ENCODE measurements at places on chromosomes 2 and 18.

- peak; percentile 54 for DNase-seq
Measured at GRCh38 chr2:174682578-174683391, 81.5 kb downstream of the CHRNA1 start.

DNA sequence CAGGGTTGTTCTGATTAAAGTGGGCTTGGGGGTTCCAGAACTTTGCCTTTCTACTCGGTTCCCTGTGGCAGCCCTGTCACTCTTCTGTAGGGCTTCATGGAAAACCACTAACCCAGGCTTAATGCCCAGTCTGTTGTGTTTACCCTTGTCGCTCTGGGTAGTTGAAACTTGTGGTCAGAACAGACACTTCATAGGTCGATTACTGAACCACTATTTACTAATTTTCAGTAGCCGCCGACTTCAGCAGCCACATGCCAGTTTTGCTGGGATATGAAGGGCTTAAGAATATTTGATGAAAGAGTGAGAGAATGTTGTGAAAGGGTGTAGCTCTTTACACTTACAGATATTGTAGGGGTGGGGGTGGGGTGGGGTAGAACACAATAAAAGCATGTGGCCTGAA lies 362.3 kb downstream of the RND3 start:
- no peak for DNase-seq

- no peak for DNase-seq
Measured at GRCh38 chr2:111139637-111140317, 19.1 kb downstream of the BCL2L11 start.

GRCh38 chr2:172783165-172783898 lies 47.7 kb downstream of the RAPGEF4 start:
- no peak for DNase-seq

- DNase-seq: no peak
Measured at GRCh38 chr2:105886029-105886454, 141.3 kb downstream of the NCK2 start.

DNA sequence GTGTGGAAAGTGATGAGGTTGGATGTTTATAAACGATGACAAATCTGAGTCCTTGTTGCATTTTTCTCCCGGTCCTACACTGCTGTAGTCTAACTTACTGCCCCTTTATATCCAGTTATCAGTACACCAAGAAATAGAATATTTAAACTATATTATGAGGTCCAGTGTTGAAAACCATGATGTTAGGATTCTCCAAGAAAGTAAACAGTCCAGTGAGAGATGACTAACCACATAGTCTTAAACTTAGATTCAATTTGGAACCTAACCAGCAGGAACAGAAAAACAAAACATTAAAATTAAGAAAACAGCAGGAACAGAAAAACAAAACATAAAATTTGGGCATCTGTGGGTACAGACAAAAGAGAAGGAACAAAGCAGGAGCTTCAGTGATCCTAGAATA lies 143.2 kb downstream of the TPGS2 start:
- DNase-seq: no peak

DNA sequence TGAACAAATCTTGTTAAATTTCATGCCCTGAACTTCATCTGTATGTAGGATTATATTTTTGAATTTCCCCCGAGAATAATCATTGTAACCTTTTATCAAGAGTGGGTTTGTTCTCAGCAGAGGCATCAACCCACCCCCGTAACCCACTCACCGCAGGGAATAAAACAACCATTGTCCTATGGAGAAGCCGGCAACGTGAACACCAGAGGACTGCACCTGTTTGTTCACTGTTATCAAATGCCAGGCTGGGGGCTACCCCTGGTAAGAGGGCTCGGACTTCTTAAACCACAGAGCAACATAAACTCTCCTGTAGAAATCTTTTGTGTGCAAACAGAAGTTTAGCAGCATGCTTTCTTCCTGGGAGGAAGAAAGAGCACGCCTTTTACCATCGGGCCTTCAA lies 610.4 kb downstream of the ERBB4 start:
- DNase-seq: no peak

DNA sequence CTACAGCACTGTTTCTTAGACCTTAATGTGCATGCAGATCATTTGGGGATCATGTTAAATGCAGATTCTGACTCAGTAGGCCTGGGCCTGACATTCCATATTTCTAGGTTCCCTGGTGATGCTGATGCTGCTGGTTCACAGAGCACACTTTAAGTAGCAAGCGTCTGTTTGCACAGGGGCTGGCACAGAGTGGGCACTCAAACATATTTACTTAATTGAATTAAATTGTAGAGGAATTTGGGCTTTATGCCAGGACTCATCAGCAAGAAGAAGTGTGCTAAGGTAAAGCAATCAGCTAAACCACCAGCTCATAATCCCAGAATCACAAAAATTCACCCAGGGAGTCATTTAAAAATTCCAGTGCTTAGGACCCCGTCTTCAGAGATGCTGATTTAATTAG lies 25.1 kb upstream of the INPP4A start:
- no peak for DNase-seq

DNA sequence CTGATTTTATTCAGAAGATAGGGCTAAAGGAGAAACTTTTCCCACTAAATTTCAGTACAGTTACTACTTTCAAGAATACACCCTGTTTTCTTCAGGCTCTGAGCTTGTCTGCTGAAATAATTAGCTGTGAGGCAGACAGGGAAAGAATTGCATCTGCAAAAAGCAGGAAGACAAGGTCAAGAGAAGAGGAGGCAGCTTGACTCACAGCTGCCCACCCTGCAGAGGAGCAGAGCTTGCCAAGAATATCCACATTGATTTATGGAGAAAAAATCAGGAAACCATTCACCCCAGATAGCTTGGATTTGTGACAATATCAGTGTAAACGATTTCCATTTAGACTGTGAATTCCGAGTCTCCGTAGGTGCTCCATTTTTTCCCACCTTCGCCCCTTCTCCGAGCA lies 49.0 kb downstream of the ACTR2 start:
- DNase-seq: no peak

- DNase-seq: no peak
Measured at GRCh38 chr2:176098366-176099158, 1.0 kb upstream of the HOXD12 start.

DNA sequence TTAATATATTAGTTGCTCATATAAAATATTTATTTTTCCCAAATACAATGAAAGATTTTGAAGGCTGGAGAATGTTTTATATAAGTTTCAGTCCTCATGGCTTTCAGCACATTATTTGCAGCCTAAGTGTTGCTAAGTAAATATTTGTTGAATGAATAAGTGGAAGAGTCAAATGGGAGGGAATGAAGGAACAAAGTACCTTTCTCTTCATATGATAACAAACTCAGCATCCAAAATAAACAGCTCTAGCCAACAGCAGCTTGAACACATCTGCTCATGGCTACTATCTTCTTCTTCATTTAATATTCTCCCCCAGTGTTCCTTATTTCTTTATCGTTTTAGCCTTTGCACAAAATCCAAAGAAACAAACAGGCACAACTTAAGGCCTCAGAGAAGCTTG lies 385.2 kb upstream of the PIK3C3 start:
- DNase-seq: no peak

- no peak for DNase-seq
Measured at GRCh38 chr2:125405816-125406215, 1250.1 kb upstream of the GYPC start.

GRCh38 chr18:59718108-59718463 lies 20.9 kb upstream of the CCBE1 start:
- no peak for DNase-seq

DNA sequence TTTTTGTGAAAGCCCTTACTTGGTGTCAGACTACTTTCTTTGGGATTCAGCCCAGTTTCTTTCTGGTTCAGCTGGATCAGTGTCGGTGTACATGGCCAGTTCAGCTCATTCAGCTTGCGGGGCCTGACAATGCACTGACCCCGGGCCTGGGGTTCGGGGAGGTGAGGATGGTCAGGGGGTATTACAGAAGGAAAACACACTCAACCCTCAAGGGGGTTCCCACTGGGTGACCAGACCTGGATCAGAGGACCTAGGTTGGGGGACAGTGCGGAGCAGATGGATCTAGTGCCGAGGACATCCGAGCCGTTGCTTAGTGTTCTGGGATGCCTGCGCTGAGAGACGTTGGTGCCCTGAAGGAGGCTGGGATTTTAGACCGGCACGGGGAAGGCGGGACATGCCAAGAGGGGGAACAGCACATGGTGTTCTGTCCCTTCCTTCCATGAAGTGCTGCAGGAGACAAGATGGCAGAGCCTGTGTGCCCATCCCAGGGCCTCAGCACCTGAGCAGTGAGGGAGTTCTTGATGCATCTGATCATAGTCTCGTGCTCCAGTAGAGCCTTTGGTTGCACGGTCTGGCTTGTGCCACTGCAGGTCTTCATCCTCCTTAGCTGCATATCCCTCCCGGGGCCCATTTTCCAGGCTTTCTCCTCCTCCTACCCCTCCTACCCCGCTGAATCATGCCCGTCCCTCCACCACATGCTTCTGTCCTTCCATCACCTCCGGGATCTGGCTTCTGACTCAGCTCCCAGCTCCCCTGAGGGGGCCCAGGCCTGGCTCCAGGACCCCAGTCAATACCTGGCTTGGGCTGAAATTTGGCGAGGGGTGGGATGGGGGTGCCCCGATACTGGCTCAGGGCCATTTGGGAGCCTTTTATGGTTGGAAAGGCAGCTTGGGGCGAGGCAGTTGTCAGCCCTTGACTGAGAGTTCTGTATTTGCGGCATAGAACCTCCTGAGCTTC lies 18.0 kb downstream of the SPEG start:
- DNase-seq: no peak

DNA sequence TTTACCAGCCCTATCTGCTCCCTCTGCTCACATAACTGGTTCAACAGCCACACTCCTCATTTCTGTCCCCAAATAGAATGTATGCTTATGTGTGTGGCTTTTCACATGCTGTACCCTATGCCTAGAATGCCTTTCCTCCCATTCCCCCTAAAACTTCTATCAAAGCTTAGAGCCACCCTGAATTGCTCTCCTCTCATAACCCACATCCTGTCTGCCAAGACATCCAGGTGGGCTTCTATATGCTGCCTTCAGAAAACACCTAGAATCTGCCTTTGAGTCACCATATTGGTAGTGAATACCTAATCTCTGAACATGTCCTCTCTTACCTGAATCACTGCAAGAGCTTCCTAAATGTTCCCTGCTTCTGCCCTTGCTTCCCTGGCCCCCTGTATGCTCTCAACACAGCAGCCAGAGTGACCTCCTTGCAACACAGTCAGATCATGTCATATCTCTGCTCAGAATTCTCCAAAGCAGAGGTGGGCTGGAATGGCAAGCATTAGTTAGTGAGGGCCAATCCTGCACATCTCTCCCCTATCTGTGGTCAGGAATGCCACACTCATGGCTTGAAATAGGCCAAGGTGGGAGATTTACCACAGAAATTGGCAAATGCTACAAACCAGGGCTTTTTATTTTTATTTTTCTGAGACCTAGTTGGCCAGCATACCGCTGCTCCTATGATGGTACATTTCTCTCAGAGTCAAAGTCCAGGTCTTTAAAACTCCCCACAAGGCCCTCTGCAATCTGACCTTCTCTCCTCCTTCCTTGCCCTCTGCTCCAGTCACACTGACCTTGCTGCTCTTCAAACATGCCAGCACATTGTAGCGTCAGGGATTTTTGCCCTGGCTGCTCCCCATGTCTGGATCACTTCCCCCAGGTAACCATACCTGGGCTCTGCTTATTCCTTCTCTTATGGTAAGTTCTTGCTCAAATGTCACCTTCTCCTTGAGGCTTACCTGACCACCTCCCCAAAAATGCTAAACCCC lies 111.8 kb upstream of the STON1 start:
- no peak for DNase-seq

- no peak for DNase-seq
Measured at GRCh38 chr2:23478933-23479683, 94.1 kb downstream of the KLHL29 start.

DNA sequence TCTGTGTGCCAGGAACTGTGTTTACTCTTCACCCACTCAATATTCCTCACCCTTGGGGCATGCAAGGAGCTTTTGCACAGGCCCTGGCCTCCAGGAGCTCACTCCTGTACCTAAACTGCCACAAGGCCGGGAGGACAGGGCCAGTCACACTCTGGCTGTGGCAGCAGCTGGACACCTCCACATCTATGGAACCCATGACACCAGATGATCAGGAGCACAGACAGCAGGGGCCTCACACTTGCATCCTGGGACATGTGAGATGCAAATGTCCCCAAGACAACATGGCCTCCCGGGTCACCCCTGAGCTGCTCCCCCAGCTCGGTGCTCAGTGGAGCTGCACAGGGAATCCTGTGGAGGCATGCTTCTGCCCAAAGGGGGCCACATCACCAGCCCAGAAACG lies 61.8 kb upstream of the SLC66A3 start:
- no peak for DNase-seq

DNA sequence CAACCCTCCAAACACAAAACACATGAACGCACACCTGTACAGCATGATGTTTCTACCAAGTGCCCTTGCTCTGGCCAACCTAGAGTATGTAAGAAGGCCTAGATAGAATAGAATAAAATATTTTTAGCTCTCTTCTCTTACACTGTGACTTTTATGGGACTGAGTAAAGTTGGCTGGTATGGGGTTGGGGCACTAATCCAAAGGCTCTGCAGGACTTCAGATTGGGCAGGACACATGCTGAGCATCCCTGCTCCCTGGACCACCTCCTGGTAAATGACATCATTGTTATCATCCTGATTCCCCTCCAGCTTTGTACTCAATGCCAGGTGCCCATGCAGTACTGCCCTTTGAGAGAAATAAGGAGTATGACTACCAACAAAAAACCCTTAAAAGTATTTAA lies 322.2 kb downstream of the SLC8A1 start:
- DNase-seq: no peak

- no peak for DNase-seq
Measured at GRCh38 chr2:207051385-207051965, 112.2 kb downstream of the CPO start.

DNA sequence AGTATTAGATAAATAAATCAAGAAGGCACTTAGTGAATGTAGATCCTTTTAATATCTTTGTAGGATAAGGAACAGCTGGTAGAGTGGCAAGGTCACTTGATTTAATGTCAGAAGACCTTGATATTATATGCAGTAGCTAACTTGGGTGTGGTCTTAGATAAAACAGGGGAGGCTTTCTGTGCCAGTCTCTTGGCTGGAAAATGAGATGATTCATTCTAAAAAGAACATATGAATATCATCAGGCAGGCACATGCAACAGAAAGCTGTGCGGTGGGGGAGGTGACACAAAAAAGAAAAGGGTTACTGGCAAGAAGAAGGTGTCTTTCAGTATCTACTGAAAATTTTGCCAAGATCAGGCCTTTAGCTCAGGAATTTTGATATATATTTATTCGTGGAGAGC lies 931.7 kb upstream of the CELF4 start:
- DNase-seq: peak; percentile 43

GRCh38 chr2:65368468-65368867 lies 63.9 kb downstream of the SPRED2 start:
- no peak for DNase-seq

DNA sequence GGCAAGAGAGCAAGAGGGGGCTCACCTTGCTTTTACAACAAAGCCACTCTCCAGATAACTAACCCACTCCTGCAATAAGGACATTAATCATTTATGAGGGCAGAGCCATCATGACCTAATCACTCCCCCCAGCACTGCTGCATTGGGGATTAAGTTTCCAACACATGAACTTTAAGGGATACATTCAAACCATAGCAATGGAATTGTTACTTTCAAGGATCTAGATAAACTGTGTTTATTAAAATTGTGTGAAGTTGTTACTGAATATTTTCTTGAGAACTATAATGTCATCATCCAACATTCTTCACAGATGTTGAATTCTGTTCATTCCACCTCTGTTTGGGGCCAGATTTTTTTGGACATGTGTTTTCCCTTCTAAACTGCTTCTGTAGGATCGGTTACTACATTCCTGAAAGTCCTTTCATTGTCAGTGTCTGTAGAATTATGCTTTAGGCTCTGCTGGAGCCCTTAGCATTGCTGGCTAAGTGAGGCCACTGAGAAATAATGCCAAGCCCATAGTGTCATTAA lies 50.4 kb downstream of the SPATS2L start:
- DNase-seq: no peak

GRCh38 chr2:158491072-158491471 lies 34.3 kb downstream of the PKP4 start:
- no peak for DNase-seq

Data from activated CD4-positive, alpha-beta T cell treated with anti-CD3 and anti-CD28 coated beads, Interleukin-10, Interleukin-2, amounts not matched to agents 100 ng/mL and 50 ng/mL, durations not matched to agents 16 hours and 8 hours (primary cell).